Posterior vena cava (tissue), 2 donors: ENCODE measurements at places on chromosomes 3 and 15. TPM values are rescaled to one million over a fixed set of nuclear protein-coding genes. Genes with fewer than 3 reads are reported as not detected.

MEF2A gene
- total RNA-seq, result 121 TPM

C2CD4A gene
- total RNA-seq, result not detected

CLDN16 gene
- not detected for total RNA-seq

RBP2 gene
- 1.1 TPM for total RNA-seq

CIB2 gene
- 6.7 TPM for total RNA-seq

PRC1 gene
- 6.2 TPM for total RNA-seq

FAM107A gene
- 22.9 TPM for total RNA-seq

SIDT1 gene
- total RNA-seq, result 2.1 TPM

SPINK8 gene
- total RNA-seq, result not detected

DAPK2 gene
- total RNA-seq, result 2.1 TPM

ANKRD34C gene
- 0.14 TPM for total RNA-seq

TIMMDC1 gene
- 74.9 TPM for total RNA-seq

CTXND1 gene
- not detected for total RNA-seq

SLC22A13 gene
- total RNA-seq, result 0.32 TPM

SRP14 gene
- 160 TPM for total RNA-seq

MCTP2 gene
- 8.2 TPM for total RNA-seq

LIPH gene
- total RNA-seq, result 0.19 TPM

CYP1A2 gene
- total RNA-seq, result not detected

MME gene
- total RNA-seq, result 1.1 TPM

PROK2 gene
- 2.0 TPM for total RNA-seq

SLC9C1 gene
- total RNA-seq, result 0.29 TPM

CFAP100 gene
- not detected for total RNA-seq

CACNA2D2 gene
- total RNA-seq, result 2.0 TPM

EFCAB12 gene
- total RNA-seq, result 0.14 TPM

DNAH12 gene
- total RNA-seq, result 0.05 TPM

PPIB gene
- total RNA-seq, result 457 TPM

IGF2BP2 gene
- total RNA-seq, result 4.1 TPM

FBXO40 gene
- 0.83 TPM for total RNA-seq

MPI gene
- 22.4 TPM for total RNA-seq

CLRN1 gene
- not detected for total RNA-seq

ATP11B gene
- total RNA-seq, result 44.3 TPM

CHDH gene
- total RNA-seq, result 3.7 TPM

SPINT1 gene
- 3.2 TPM for total RNA-seq

LRRIQ4 gene
- not detected for total RNA-seq

ZNF35 gene
- total RNA-seq, result 16.1 TPM

TMC3 gene
- not detected for total RNA-seq

CTXN2 gene
- total RNA-seq, result not detected

SLC22A14 gene
- not detected for total RNA-seq

BCL2A1 gene
- 4.5 TPM for total RNA-seq

HRH1 gene
- total RNA-seq, result 5.5 TPM

LOXL1 gene
- total RNA-seq, result 94.6 TPM

TM4SF18 gene
- total RNA-seq, result 6.6 TPM

B2M gene
- total RNA-seq, result 1,809 TPM
